Upper lobe of left lung (tissue), 6 donors: ENCODE measurements at places on chromosomes 7 and 10. TPM values are rescaled to one million over a fixed set of nuclear protein-coding genes. Genes with fewer than 3 reads are reported as not detected.

DNA sequence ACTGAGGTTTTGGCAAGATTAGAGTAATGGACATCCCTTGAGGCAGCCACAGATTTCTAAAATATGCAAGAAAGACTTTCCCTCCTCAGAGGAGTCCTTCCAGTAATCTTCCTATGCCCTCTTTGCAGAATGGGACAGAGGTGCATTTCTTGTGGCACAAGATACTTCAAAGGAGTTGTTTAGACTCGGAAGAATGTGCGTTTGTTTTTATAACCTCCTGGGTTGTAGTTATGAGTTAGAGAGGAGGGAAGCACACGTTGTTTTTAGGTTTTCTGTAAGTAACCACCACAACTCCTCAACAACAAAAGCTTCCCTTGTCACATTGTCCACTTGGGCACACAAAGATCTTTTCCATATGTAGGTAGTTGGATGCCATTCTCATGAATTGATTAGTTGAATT is 78.1 kb upstream of the GLI3 start:
- no peaks in the 10 kb centered on the region for H3K4me1 ChIP-seq
- no peaks in the 10 kb centered on the region for H3K36me3 ChIP-seq
- no peak overlapping the region for H3K4me3 ChIP-seq
- no peak overlapping the region for H3K27ac ChIP-seq

- no peak overlapping the region for H3K4me3 ChIP-seq
- H3K27ac ChIP-seq: no peak overlapping the region
- DNase-seq: no peak
Measured at GRCh38 chr10:123669886-123670285, 3.7 kb downstream of the GPR26 start.

DNA sequence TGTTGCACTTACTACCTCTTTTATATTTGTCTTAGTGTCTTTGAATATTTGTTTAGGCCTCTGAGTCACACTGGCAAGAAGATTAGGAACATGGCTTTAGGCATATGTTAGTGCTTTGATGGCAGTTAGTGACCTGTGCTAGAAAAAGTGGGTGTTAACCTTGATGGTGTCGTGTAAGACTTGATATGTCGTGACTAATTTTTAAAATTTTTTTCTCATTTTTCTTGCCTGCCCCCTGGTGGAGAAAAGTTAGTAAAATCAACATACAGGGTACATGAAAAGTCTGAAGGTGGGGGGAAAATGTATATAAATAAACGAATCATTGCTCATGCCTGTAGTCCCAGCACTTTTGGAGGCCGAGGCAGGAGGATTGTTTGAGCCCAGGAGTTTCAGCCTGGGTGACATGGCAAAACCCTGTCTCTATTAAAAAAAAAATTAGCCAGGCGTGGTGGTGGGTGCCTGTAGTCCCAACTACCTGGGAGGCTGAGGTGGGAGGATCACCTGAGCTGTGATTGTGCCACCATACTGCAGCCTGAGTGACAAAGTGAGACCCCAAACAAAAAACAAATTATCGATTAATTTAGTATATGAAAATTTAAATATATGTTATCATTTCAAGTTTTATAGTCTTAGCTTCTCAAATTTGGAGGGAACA is 44.6 kb downstream of the TAX1BP1 start:
- no peaks in the 10 kb centered on the region for H3K27me3 ChIP-seq
- peaks cover 2% of the 10 kb centered on the region for H3K4me1 ChIP-seq
- DNase-seq: no peak
- no peaks in the 10 kb centered on the region for H3K36me3 ChIP-seq
- H3K4me3 ChIP-seq: no peak overlapping the region
- no peak overlapping the region for H3K27ac ChIP-seq

- no peaks in the 10 kb centered on the region for H3K36me3 ChIP-seq
- no peaks in the 10 kb centered on the region for H3K4me1 ChIP-seq
- no peak overlapping the region for H3K4me3 ChIP-seq
- DNase-seq: no peak
Measured at GRCh38 chr7:127417346-127417745, 24.8 kb upstream of the ZNF800 start.

GRCh38 chr10:60349426-60349825 is 40.2 kb downstream of the ANK3 start:
- H3K27me3 ChIP-seq: no peaks in the 10 kb centered on the region
- no peaks in the 10 kb centered on the region for H3K36me3 ChIP-seq
- no peak for DNase-seq
- H3K4me1 ChIP-seq: no peaks in the 10 kb centered on the region

GRCh38 chr10:51716981-51717380 is 17.6 kb upstream of the CSTF2T start:
- H3K27ac ChIP-seq: no peak overlapping the region

- peaks cover 69% of the 10 kb centered on the region for H3K4me1 ChIP-seq
- no peak overlapping the region for H3K4me3 ChIP-seq
- no peak for DNase-seq
- H3K27me3 ChIP-seq: no peaks in the 10 kb centered on the region
- no peak overlapping the region for H3K27ac ChIP-seq
Measured at GRCh38 chr10:28564905-28565304, 32.0 kb downstream of the WAC start.

GRCh38 chr7:14196555-14196954 is 207.1 kb upstream of the ETV1 start:
- no peak overlapping the region for H3K27ac ChIP-seq
- no peaks in the 10 kb centered on the region for H3K4me1 ChIP-seq
- no peaks in the 10 kb centered on the region for H3K27me3 ChIP-seq
- H3K4me3 ChIP-seq: no peak overlapping the region

DNA sequence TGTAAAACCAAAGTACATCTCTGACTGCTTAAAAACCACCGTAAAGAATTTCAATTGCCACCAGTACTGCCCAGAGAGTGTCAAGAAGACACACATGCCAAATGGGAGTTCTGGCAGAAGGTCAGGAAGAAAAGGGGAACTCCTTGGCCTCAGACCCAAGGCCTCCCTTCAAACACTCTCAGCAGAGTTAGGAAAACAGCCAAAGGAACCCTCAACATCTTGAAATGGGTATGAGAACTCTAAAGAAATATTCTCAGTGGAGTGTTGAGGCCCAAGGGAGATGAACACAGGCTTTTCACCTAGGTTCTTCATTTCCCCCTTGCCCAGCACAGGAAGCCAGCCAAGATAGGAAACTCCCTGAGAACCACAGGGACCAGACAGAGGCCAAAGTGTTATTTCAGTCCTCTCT is 96.1 kb upstream of the ASAH2 start:
- H3K36me3 ChIP-seq: peaks cover 5% of the 10 kb centered on the region
- no peak overlapping the region for H3K4me3 ChIP-seq
- no peaks in the 10 kb centered on the region for H3K4me1 ChIP-seq
- H3K27me3 ChIP-seq: no peaks in the 10 kb centered on the region

- H3K36me3 ChIP-seq: no peaks in the 10 kb centered on the region
- no peak overlapping the region for H3K4me3 ChIP-seq
- no peaks in the 10 kb centered on the region for H3K27me3 ChIP-seq
- no peak for DNase-seq
- H3K27ac ChIP-seq: no peak overlapping the region
Measured at GRCh38 chr7:5143106-5143505, 46.9 kb upstream of the WIPI2 start.

GRCh38 chr7:2227699-2228098 is 5.0 kb downstream of the MAD1L1 start:
- H3K27ac ChIP-seq: no peak overlapping the region
- no peak overlapping the region for H3K4me3 ChIP-seq
- peaks cover 17% of the 10 kb centered on the region for H3K4me1 ChIP-seq
- peaks cover 51% of the 10 kb centered on the region for H3K36me3 ChIP-seq

GRCh38 chr7:141302617-141303016 is 228.8 kb downstream of the TMEM178B start:
- no peak overlapping the region for H3K27ac ChIP-seq
- no peaks in the 10 kb centered on the region for H3K36me3 ChIP-seq
- H3K4me3 ChIP-seq: no peak overlapping the region
- DNase-seq: no peak

The AZGP1 gene
- total RNA-seq: 2.3 TPM

The CYP3A7 gene
- 1.1 TPM for total RNA-seq

The BBS9 gene
- total RNA-seq: 15.6 TPM

The AKR1D1 gene
- total RNA-seq: 0.14 TPM
